Globus pallidus (tissue), 1 donor: ENCODE measurements at places on chromosomes 5 and 9.

GRCh38 chr5:65290677-65291076, 191.0 kb downstream of the ADAMTS6 start:
- no peak for DNase-seq

DNA sequence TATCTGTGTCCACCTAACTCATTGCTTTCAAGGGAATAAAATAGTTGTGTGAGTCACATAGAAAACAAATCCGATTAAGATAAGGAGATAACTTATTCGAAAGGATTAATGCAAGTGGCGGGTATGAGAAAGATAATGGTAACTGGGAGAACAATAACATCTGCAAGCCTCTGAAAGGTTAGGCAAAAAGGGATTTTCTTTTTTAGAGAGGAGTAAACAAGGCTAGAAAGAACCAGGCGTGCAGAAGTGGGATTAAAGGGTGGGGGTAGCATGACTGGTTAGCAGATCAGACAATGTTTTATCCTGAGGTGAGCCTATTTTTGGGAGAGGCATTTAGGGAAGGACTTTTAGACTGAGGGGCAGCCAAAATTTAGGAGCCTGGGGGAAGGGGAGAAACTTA, 34.7 kb upstream of the JMY start:
- no peak for DNase-seq

DNA sequence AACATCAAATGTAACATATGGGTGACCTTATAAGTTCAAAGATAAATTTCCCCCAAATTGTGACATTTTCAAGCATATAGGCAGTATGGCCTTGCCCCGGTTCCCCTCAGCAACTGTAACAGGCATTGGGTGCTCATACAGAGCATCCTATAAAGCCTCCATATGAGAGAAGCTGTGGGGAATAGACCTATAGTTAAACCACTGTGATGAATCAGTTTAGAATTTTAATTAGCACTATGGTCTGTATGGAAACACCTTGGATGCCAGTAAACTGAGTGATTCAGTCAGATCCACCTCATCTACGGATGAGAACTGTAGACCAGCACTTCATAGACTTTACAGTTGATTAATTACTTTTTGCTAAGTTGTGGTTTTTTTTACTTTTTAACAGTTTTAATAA, 79.4 kb downstream of the ERCC6L2 start:
- DNase-seq, result no peak

GRCh38 chr5:127028822-127029457, 1.4 kb downstream of the MARCHF3 start:
- DNase-seq, result no peak

- DNase-seq, result no peak
Observed at GRCh38 chr5:31113666-31114350, 79.7 kb upstream of the CDH6 start.

- no peak for DNase-seq
Observed at GRCh38 chr9:115643948-115644727, 509.5 kb upstream of the PAPPA start.

DNA sequence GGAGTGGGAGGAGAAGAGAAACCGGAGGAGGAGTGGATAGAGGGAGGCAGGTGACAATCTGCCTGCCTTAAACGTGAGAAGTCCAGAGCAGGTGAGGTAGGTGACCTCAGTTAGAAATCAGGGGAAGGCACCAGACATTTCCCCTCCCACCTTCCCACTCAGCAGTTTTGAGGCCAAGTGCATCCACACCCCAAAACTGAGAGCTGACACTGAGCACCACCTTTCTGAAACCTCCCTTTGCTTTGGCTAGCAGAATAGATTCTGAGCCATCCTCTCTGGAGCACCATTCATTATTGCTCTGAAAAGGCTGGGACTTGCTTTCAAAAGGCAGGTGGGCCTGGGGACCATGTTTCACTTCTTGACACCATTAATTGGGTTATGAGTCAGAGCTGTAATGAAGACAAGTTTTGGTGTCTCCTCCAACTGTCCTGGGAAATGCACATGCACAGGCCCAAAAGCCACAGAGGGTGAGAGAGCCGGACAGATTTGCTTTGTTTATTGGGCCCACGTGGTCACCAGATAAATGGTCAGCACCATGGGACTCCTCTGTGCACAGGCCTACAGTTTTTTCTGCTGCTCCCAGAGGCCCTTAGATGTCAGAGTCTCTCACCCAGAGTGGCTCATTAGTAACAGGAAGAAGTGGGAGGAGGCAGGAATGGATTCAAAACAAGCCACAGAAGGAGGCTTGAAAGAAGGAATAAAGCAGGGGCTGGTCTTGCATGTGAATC, 314.7 kb downstream of the TLE1 start:
- no peak for DNase-seq

DNA sequence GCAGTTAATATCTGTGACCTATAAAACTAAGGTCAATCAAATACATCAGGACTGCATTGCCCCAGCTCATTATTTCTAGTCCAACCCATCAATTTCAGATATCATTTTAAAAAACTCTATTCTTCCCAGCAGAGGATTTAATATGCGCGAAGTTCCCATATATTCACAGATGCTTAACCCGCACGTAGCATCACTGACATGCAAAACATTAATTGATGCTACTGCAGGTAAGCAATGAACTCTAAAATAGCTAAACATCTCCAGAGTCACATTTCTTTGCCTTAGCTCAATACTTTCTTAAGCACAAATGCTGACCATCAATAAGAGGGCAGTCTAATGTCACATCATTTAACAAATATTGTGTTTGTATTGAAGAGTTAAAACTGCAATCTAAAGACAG, 586.6 kb upstream of the CDH18 start:
- DNase-seq, result no peak

GRCh38 chr9:103789686-103790085, 304.4 kb upstream of the SMC2 start:
- no peak for DNase-seq

- no peak for DNase-seq
Observed at GRCh38 chr9:87878989-87879511, 3.6 kb upstream of the SPATA31E1 start.

DNA sequence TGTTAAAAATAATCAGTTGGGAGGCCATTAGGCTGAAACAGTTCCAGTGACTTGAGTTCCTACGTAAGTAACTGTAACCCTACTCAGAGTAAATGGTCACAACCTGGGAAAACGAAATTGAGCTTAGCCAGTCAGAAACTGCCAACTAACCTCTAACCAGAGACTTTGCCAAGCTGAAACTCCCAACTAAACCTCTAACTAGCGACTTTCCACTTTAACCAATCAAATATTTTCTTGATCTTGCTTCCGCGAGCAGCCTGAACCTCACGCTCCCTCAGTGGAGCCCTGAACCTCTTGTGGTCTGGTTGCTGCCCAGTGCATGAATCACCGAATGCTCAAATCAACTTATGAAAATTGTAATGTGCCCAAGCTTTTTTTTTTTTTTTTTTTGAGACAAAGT, 156.2 kb downstream of the MED10 start:
- no peak for DNase-seq

- DNase-seq, result no peak
Observed at GRCh38 chr5:66230551-66230950, 86.5 kb downstream of the SREK1 start.

GRCh38 chr5:540071-540905, 16.0 kb upstream of the SLC9A3 start:
- no peak for DNase-seq

DNA sequence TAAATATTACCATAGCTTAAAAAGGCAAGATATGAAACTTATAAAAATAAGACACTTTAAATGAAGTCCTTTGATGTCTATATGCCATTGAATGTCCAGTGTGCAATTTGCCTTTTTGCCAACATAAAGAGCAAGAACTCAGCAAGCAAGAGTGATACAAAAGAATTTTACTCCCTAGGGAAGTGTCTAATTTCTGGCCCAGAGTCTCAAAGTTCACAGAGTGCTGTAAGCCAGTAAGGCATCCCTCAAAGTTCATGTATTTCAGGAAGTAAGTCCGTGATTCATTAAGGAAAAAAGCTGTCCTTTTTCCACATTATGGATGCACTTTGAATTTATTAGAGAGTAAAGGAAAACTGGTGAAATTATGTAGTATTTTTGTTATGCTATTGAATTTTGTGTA, 185.2 kb downstream of the CCDC171 start:
- DNase-seq, result no peak

DNA sequence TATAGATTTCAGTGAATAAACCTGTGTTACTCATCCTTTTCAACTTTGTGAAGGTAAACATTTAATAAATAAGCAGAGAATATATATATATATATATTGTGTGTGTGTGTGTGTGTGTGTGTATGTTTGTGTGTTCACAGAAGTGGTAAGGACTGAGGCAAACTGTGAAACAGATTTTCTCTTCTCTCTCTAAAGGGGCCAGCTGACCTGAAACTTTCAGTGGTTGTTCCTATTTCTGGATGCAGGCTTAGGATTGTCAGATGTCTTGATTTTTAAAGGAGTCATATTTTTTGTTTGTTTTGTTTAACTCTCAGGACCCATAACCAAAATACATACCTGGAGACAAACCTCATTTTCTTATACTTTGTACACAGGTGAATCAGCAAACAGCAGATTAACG, 714.9 kb upstream of the MEF2C start:
- DNase-seq, result no peak

GRCh38 chr5:98770911-98771322, 2.5 kb upstream of the RGMB start:
- DNase-seq, result peak; percentile 70

DNA sequence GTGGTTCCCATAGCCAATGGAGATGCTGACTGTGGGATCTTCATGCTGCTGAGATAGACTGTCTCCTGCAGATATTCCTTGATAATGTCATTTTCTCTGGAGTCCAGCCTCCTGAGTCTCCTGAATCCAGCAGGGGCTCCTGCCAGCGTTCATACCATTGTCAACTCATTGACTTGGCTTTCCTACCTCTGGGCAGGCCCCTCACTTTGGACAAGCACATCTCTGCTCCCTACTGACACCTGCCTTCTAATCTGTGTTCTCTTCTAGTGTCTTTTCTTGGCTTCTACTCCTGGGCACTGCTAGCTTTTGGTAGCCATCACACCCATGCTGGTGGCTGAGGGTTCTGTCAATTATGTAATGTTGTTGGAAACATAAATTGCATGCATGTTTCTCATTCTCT, 138.0 kb downstream of the ADCY2 start:
- DNase-seq, result no peak

- DNase-seq, result no peak
Observed at GRCh38 chr9:30075022-30075421, 2309.4 kb upstream of the ACO1 start.

DNA sequence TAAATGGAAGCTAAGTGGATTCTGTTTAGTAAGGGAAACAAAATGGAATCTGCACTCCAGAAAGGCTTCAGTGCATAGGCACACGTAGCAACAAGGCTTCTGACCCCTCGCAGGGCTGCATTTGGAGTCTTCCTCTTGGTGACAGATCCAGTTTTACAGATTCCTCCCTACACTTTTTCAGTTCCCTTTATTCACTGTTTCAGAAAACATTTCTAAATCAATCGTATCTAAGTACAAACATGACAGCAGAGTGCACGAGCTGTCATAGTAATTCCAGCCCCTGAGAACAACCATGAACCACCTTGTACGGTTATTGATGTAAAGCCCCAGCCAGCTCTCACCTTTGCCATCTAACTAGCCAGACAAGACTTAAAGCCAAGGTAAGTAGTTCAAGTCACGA, 491.6 kb downstream of the SEMA5A start:
- DNase-seq, result no peak

- DNase-seq, result no peak
Observed at GRCh38 chr9:136084063-136084944, 10.8 kb downstream of the NACC2 start.

GRCh38 chr5:32358611-32359010, 45.9 kb upstream of the MTMR12 start:
- DNase-seq, result no peak

GRCh38 chr5:116872486-116872885, 297.9 kb upstream of the SEMA6A start:
- no peak for DNase-seq

DNA sequence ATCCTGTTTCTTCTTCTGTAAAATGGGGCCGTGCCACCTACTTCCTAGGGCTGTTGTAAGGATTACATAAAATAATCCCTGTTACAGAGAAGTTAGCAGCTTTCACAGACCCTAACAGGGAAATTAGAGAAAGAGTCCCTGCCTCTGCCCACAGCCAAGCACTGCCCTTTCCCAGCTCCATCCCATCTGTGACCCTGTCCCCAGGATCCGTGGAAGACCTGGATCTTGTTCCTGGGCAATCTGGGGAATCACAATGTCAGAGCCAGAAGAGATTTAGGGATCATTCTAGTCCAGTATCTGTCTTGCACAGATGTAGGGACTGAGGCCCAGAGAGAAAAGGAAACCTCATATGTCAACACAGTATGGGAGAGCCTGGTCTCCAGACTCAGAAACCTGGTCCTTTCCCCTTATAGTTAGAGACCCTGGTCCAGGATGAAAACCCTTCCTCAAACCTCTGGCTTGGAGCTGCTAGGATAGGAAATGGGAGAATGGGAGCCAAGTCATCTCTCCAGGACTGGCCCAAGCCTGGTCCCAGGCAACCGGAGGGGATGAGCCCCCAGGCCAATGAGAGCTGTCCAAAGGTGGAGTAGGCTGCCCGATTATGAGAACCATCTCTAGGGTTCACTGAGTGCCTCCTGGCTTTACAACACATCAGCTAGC, 12.5 kb downstream of the LHX6 start:
- no peak for DNase-seq

GRCh38 chr5:61732369-61732768, 400.3 kb downstream of the ZSWIM6 start:
- peak; percentile 73 for DNase-seq

DNA sequence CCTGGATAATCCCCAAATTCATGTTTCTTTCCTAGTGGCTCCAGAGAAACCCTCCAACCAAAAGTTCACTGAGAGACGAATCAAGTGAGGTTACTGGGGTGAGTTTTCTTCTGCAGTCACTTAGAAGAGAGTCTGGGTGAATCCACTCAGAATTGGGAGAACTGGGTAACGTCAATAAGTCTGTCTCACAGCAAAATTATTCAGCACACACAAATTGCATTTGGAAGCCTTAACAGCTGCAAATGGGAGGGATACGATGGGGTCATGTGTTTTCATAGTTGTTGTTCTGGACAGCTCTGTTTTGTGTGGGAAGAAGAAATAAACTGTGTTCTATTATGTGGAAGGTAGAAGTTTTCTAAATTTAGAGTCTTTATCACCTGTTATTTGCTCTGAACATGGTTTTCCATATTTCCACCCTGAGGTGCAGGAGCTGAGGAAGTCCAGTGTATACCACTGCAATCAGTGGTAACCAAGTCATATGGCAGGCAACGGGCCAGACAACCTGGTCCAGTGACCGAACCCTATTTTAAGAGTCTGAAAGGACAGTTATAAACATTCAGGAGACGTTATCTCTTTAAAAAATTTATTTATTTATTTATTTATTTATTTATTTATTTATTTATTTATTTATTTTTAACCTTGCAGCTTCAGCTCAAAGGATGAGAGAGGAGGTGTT, 21.9 kb downstream of the MARCHF3 start:
- DNase-seq, result no peak
